Stimulated activated CD8-positive, alpha-beta memory T cell treated with anti-CD3 and anti-CD28 coated beads, Interleukin-2, amount 100 ng/mL, for 1 hour (primary cell): ENCODE measurements at places on chromosomes 12 and 14.

- no peak for DNase-seq
Observed at GRCh38 chr14:68965261-68965761, 13.8 kb downstream of the ACTN1 start.

- DNase-seq: no peak
Observed at GRCh38 chr14:84021433-84021832, 1508.5 kb upstream of the FLRT2 start.

DNA sequence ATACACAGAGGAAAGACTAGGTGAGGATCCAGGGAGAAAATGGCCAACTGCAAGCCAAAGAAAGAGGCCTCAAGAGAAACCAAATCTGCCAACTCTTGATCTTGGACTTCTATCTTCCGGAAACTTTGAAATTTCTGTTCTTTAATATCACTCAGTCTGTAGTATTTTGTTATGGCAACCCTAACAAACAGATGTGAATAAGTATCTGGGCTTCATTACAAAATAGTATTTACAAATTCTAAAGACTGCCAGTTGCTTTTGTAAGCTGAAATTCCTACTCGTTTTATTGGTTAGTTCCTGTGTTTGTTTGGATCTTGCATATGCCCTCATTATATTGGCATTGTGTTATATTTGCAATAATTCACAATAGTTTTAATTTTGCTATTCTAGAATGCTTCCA, 143.2 kb upstream of the USP15 start:
- DNase-seq: no peak

DNA sequence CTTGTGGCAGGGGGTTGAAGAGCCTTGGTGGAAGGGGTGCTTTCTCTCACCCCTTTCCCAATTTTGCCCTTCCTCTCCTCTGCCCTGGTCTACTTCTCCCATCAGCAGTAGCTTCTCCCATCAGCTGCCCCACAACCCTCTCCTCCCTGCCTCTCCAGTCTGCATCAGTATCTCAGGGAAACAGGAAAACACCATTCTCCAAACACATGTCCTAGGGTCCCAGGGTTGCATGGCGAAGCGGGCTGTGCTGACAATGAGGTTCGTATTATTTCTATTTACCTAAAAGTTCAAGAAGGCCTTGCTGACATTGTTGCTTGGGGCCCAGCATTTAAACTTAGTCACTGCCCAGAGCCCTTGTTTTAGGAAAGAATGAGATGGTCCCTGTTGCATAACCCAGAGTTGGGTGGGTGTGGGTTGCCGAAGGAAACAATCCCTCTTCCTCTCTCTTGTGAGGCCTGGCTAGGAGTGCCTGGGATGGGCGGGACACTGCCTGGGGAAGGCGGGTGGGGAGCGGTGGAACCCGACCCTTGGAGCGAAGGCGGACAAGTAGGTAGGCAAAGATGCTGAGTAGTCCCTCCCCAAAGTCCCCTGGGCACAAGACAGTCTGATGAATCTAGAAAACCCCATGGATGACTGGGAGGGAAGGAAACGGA, 1.3 kb upstream of the IGFBP6 start:
- DNase-seq: no peak

DNA sequence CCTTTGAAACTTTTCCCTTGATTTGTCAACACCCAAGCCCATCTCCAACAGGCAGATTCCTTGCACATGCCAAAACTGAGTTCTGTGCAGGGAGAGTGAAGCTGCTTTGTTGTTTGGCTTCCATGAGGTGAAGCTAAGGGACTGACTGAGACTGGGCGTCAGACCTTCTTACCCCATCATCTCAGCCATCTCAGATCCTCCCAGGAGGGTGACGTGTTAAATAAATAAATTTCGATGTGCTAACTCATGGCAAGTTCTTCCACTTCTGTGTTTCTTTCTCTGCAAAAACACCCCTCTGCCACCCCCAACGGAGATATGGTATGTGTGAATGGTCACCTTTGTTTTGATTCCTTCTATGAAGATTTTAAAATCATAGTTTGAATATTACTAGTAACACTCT, 17.8 kb downstream of the UTP20 start:
- no peak for DNase-seq

- DNase-seq: no peak
Observed at GRCh38 chr12:46518169-46518568, 145.6 kb upstream of the SLC38A2 start.

- DNase-seq: no peak
Observed at GRCh38 chr14:74859757-74860552, 16.0 kb downstream of the PROX2 start.

- DNase-seq: no peak
Observed at GRCh38 chr12:89157413-89157812, 194.9 kb downstream of the DUSP6 start.

- no peak for DNase-seq
Observed at GRCh38 chr12:94689002-94689645, 38.8 kb upstream of the TMCC3 start.

DNA sequence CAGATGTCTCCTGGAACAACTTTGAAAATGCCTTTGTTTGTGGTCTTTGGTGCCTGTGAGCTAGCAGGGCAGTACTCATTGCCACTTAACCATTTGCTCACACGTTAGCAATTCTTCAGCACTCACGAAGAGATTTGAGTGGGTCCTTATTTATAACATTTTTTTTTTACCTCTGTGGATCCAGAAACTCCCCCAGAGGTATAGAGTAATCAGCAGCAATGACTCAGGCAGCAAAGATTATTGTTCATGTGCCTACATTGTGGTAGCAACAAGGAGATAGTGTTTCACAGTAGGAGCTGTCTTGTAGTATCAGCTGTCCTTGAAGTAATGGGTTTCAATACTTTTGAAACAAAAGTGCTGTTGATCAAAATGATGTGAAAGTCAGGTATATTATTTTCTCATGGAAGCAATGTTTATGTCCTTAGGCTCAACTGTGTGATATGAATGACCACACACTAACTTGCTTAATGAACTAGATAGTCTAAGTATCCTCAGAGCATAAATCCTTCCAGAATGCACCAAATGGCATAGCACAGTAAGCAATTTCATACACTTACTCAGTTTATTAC, 304.1 kb downstream of the EGLN3 start:
- DNase-seq: no peak

DNA sequence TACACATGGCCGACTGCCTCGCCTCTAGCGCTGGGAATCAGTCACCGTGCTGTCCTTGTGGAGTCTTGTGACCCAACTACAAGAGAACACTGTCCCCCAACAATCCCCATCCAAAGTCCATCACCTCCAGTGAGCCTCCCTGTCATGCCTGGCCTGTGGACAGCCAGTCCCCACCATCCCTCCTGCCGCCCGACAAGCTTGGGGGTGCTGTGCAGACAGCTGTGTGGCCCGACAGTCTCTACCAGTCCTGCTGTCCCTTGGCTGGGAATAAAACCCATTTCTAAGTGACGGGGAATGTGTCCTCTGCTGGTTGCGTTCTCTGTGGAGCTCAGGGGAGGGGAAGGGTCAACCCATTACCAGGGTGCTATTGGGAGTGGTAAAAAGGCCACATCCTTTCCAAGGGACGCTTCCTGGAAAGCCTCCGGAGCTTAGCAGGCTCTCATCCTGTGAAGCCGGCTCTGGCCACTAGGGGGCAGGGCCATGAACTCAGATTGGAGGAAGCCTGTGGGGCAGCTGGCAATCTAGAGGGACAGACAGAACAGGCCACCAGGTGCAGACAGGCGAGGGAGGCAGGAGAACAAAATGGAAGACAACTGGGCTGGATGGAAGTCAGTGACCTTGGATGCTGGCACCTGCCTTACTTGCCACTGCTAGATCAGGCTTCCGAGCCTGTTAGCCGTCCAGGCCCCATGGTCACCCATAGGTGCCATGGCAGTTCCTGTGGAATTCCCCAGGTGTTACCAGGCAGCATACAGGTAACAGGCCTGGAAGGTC, 12.0 kb upstream of the BLTP3B start:
- DNase-seq: peak; percentile 55

- no peak for DNase-seq
Observed at GRCh38 chr14:101708853-101709532, 52.5 kb upstream of the PPP2R5C start.

GRCh38 chr12:86838260-86838659, 582.1 kb upstream of the MGAT4C start:
- no peak for DNase-seq

DNA sequence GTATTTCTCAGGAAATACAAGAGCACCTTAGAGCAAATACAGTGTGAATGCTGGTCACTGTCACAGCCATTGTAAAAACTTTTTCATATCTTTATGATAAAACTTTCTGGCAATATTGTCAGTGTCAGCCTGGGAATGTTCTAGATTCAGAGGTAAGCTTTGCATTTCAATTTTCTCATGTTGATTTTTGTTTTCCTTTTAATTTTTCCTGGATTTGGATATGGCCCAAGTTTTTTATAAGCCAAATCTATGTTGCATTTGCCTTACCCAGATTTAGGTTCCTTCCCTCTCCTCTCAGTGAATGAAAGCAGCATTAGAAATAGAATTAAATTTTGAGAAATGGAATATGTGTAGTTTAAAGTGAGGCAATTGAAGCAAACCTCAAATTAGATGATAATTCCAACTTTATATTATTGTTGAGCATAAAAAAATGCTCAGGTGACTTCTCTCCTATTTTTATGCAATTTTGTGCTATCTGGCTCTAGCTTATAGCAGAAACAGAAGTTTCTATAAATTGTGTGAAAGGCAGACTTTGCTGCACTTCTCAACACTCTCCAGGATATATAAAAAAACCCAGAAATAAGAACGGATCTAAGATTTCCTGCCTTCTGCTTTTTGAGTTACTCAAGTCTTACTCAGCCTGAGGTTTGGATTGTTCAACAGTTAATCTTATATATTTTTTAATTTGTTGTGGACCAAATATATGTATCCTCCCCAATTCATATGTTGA, 368.2 kb upstream of the PRICKLE1 start:
- DNase-seq: no peak

GRCh38 chr14:105315941-105316576, 1.5 kb downstream of the PACS2 start:
- DNase-seq: no peak

DNA sequence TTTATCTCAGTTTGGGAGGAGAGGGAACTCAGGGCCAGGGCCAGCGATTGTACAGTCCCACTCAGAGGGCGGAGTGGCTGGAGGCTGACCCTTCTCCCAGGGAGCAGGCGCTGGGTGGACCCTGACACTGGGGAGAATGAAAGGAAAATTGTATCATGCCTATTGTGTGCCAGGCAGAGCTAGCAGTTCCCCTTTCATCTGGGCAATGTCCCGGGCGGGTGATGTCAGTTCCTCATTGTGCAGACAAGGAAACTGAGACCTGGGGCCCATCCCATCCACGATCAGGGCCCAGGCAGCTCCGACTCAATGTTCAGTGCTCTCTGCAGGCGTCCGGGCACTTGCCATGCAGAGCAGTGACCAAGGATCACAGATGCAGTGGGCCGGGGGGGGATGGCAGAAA, 101.9 kb upstream of the RTL1 start:
- DNase-seq: no peak

DNA sequence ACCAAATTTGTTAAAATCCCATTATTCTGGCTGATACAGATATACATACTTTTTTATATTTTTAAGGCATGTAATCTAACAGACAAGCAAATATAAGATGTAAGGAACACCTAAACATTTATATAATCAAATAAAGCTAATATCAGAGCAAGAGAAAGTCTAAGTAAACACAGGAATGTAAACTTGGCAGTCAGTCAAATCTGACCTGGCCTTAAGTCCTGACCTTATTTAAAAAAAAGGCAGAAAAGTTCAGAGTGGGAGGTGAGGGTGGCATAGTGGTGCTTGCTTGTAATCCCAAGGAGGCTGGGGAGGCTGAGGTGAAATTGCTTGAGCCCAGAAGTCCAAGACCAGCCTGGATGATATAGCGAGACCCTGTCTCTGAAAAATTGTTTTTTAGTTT, 152.6 kb downstream of the DERA start:
- no peak for DNase-seq

GRCh38 chr12:40106202-40106533, 287 bp upstream of the SLC2A13 start:
- no peak for DNase-seq

DNA sequence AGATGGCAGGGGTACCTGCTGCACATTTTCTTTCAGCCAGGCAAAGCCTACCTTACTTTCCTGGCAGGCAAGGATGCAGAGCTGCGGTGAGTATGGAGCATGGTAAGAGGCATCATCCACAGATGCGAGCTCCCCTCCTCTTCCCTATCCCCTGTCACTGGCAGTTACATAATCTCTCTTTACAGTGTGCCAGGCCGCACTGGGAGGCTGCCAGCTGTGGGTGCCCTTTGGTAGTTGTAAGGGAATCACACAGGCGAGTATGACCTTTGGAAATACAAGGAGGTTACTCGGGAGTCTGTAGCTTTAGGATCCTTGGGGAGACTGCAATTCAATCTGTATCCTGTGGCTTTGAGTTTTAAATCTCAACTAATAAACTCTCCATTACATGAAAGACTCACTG, 132.5 kb downstream of the KTN1 start:
- no peak for DNase-seq

GRCh38 chr12:45235087-45236025, 19.5 kb downstream of the ANO6 start:
- DNase-seq: no peak

DNA sequence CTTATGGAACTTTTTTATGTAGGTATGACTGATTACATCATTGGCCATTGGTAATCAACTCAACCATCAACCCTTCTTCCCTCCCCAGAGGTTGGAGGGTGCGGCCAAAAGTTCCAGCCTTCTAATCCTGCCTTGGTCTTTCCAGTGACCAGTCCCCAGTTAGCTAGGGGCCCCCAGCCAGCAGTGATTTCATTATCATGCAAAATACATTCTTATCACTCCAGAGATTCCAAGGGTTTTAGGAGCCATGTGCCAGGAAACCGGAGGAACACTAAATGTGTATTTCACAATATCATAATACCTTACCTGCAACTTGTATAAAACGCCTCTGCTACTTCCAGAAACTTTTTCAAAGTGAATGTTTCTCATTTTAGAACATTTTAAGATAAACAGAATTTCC, 181.5 kb upstream of the PELI2 start:
- DNase-seq: no peak

DNA sequence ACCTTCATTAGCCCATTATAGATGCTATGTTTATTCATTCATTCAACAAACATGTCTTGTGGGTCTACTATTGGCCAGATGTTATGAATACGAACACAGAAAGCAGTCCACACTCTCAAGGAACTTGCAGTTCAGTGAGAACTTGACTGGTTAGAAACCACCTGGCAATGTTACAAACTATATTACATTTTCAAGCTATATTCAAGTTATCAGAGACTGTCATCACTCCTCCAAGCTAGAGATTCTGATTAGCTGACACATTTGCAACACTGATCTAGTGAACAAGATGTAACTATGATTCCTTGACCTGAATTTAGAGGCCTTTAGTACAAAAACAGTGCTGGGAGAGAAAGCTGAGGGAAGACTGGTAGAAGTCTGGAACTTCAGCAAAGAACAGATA, 170.7 kb upstream of the EEA1 start:
- DNase-seq: no peak

GRCh38 chr14:47966076-47966810, 290.8 kb upstream of the MDGA2 start:
- DNase-seq: no peak

GRCh38 chr14:34043627-34044372, 92.9 kb upstream of the EGLN3 start:
- peak; percentile 22 for DNase-seq

- no peak for DNase-seq
Observed at GRCh38 chr12:114864837-114865551, 181.0 kb upstream of the TBX3 start.
